ENCODE measurements at places on chromosomes 13 and 19. TPM values are rescaled to one million over a fixed set of nuclear protein-coding genes. Genes with fewer than 3 reads are reported as not detected.

Gene DDX39A
- total RNA-seq, result 26.3 TPM

Gene S1PR5
- 3.8 TPM for total RNA-seq

Gene MLLT1
- total RNA-seq, result 32.4 TPM

Gene MUC16
- total RNA-seq, result under 0.01 TPM

Gene SCEL
- 0.11 TPM for total RNA-seq

Gene IL17D
- 30.2 TPM for total RNA-seq

Gene C19orf81
- 7.1 TPM for total RNA-seq

Gene TMEM238
- not detected for total RNA-seq

Gene PRTN3
- 37.1 TPM for total RNA-seq

Gene MAG
- total RNA-seq, result 215 TPM

Gene APOC1
- 28.3 TPM for total RNA-seq

Gene PTPRH
- total RNA-seq, result 2.9 TPM

Gene ADAT3
- 3.0 TPM for total RNA-seq

Gene RHPN2
- total RNA-seq, result 10.0 TPM

Gene IGSF23
- not detected for total RNA-seq

Gene CYSLTR2
- total RNA-seq, result 1.3 TPM

Gene USHBP1
- total RNA-seq, result 2.1 TPM

Gene ANGPTL8
- not detected for total RNA-seq

Gene UHRF1
- 10.5 TPM for total RNA-seq

Gene INSL3
- total RNA-seq, result not detected
